ENCODE measurements at places on chromosomes 1 and 21.
A peak's percentile ranks its signal among the peaks of the same experiment; 100 is the strongest.

GRCh38 chr1:9371391-9371935 is 78.8 kb downstream of the SPSB1 start:
- no peak for DNase-seq

DNA sequence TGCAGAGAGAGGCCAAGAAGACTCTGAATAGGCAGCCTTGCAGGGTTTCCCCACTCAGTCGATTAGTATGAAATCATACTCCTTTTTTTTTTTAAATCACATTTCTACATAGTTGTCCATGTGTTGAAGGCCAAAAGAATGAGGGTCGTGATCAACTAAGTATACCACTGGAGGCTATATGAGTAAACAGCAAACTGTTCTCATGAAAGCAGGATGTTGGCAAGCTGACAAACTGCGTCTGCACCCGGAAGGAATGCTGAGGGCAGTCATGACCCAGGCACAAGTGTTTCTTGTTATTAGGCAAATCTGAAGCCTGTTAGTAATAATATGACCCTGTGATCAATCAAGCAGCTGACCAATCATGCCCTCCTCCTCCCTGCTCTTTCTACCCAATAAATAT is 213.2 kb downstream of the USH2A start:
- no peak for DNase-seq

DNA sequence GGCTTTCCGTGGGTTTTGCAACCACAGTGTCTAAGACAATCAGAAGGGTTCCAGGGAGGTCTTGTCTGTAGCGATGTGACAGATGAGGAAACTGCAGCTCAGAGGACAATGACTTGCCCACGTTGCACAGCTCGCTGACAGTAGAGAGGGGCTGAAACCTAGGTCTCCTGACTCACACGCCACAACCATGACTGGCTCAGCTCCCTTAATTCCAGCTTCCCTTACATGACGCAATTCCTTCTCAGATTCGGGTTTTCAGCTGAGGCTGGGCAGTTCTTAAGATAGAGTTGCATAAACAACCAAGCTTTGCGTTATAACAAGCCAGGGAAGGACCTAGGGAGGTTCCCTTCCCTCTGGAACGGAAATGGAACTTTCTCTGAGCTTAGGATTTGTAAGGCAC is 36.3 kb downstream of the DHCR24 start:
- DNase-seq, result no peak

DNA sequence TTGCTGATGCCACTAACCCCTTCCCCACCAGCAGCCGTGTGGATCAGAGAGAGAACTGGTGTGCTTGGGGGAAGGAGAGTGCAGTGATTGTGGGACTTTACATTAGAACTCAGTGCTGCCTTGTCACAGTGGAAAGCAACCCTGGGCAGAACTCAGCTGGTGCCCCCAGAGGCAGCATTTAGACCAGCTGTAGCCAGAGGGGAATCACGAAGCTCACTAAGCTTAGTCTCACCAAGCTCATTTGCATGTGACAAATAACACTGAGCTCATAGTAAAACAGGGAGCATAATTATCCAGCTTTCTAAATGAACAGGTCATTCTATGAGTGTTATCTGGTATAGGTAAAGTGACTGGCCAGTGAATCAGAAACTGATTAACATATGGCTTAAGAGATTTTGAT is 9.8 kb upstream of the SMAP2 start:
- DNase-seq, result peak; percentile 38

DNA sequence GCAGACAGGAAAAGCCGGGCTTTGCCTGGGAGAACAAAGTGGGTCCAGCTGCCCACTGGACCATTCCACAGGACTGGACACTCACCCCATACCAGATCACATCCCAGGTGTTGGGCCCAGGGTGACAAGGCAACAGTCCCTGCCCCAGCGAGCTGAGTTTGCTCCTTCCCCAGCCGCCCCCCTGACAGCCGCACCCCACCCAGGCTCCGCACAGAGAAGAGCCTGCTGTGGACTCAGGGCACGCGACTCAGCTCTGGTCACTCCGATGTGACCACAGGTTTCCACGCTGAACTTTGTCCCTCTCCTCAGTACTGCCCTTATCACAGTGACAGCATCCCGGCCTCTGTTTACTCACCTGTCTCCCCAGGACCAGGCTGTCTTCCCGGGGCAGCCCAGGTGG is 1.2 kb downstream of the BMP8B start:
- DNase-seq, result no peak

DNA sequence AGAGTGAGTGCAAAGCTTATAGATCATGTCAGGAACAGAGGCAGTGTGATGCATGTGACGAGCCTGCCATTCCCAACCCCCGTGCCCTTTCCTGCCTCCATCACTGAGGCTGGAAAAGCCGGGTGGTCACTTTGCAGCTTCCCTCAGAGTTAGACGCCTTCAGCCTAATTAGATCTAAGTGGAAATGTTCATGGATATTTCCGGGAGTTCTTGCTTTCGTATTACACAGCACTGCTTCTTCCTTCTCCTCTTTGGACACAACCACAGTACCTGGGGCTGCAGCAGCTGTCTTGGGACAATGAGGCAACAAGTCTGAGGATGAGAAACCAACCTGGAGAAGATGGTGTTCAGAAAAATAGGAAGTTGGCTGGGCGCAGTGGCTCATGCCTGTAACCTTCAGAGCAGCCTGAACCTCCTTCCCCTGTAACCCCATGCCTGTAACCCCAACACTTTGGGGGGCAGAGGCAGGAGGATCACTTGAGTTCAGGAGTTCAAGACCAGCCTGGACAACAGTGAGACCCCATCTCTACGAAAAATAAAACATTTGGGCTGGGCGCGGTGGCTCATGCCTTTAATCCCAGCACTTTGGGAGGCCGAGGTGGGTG is 24.5 kb downstream of the SERINC2 start:
- no peak for DNase-seq

GRCh38 chr1:14726606-14727005 is 128.1 kb downstream of the KAZN start:
- DNase-seq, result no peak

DNA sequence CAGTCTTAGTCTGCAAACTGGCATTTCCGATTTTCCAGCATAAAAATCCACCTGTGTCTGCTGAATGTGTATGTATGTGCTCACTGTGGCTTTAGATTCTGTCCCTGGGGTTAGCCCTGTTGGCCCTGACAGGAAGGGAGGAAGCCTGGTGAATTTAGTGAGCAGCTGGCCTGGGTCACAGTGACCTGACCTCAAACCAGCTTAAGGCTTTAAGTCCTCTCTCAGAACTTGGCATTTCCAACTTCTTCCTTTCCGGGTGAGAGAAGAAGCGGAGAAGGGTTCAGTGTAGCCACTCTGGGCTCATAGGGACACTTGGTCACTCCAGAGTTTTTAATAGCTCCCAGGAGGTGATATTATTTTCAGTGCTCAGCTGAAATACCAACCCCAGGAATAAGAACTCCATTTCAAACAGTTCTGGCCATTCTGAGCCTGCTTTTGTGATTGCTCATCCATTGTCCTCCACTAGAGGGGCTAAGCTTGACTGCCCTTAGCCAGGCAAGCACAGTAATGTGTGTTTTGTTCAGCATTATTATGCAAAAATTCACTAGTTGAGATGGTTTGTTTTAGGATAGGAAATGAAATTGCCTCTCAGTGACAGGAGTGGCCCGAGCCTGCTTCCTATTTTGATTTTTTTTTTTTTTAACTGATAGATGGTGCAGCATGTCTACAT is 2.5 kb upstream of the OLFML3 start:
- DNase-seq, result no peak

DNA sequence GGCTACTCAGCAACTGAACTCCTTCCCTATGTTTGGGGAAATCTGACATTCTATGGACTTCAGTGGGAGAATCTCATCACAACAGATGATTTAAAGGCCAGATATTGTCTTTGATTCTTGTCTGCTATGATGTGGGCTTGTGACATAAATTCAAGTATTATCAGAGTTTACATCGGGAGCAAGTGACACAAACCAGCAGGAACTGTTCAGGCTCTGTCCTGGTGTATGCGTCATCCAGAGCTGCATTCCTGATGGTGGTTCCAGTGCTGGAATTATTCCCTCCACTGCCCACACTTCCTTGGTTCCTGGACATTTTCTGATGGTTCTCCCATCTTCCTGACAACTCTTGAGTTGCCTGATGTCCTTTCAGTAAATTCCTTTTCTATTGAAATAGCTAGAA is 10.8 kb upstream of the LSM10 start:
- DNase-seq, result no peak

DNA sequence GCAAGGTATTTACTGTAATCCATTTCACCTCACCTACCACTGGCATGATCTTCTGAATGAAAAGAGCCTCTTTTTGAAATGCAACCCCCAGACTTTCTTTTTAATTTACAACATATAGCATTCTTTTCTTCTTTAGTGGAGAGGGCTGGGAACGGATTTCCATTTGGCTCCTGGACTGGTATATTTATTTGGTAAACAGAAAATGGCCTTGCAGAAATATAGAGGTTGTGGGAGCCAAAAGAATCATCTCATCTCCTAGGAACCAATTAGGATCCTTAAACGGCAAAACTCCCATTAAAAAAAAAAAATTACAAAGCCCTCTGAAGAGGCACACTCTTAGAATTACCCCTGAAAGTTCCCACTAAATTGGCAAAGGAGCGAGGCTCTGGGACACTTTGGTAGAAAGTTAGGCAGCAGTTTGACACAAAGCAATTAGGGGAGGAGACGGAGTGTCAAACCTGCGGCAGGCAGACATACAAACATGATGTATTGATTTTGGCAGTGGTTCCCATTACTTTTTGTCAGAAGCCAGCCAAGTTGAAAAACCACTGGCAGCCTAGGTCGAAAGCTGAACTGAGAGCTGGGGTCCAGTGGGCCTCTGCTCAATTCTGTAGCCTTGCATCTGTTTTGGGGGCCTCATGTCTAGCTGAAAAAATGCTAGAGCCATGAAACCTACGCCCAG is 135.1 kb upstream of the MAGI3 start:
- no peak for DNase-seq

DNA sequence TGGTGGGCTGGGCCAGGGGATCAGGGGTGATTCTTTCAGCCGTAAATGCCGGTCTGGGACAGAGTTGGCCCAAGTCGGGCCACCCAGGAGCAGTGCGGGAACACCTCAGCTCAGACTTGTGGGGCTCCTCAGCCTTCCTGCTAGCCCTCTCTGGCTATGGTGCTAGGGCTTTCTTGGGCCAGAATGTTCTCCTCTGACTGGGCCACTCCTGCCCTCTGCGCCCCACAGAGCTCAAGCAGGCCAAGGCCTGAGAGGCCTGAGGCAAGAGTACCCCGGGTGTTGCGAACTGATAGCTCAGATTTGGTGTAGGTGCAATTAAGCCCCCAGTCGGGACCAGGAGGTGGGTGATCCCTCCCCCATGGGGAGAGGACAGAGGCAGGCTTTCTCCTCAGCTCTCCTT is 51.8 kb downstream of the LGR6 start:
- DNase-seq, result no peak

- no peak for DNase-seq
Measured at GRCh38 chr21:33976082-33977016, 60.7 kb upstream of the ATP5PO start.

DNA sequence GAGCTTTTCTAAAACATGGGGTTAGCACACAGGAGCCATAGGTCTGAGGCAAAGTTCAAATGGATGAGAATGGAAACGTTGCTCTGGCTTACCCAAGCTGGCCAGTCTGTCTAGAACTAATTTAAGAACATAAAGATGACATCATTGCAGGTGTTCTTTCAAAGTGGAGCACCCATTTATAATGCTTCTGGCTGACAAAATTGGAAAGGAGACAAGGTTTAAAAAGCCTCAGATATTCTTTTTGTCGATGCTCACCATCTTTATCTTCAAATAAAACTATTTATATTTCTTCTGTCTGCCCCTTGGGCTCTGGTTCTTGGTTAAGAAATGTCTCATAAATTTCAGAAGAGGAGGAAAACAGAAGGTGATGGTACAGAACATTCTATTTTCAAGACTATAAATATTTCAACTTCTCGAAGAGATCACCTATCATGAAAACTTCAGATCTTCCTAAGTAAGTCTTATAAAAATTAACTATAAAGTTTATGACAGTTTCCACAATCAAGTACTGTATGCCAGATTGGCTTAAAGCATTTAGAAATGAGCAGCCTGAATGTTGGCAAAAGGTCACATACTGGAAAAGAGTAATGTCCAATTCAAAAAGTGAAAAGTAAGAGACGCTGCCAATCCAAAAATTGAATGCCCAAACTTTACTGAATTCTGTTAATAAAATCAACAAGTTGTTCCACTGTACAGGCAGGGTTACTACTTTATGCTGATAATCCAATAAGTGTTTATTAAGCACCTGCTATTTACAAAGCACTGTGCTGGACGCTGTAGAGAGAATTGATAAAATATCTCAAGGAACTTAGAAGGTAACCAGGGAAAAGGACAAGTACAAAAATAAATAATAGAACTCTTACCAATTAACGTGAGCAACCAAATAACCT is 92.0 kb downstream of the ETS2 start:
- DNase-seq, result no peak

- no peak for DNase-seq
Measured at GRCh38 chr1:108593448-108593847, 33.5 kb downstream of the EEIG2 start.

GRCh38 chr1:25724201-25724600 is 75.8 kb upstream of the SELENON start:
- no peak for DNase-seq

- no peak for DNase-seq
Measured at GRCh38 chr1:222852326-222852725, 37.5 kb downstream of the DISP1 start.

GRCh38 chr1:27955076-27955475 is 4.7 kb upstream of the XKR8 start:
- DNase-seq, result no peak

DNA sequence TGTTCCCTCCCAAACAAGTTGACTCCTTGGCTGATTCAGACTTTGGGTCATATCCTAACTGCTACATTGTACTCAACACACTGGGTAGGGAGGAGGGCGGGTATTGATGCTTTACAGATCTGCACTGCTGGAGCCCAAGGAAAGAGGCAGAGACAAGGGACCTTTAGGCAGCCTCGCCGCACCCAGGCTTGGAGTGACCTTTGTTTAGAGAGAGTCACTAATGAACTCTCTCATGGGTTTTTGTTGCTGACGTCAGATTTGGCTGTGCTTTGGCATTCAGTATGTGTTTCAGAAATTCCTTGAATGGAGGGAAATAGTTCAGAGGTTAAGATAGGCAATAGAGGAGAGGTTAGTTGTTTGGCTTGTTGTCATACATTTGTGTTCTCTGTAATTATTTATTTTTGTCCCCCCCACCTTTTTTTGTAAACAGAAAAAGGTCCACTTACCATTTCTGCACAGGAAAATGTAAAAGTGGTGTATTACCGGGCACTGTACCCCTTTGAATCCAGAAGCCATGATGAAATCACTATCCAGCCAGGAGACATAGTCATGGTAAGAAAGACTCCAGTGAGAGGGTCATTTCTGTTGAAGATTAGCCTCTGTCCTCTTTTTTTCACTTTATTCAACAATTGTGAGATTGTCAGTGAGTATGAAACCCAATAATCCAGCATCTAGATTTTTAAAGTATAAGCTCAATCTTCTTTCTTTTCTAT is 116.1 kb downstream of the ATP5PO start:
- DNase-seq, result no peak

Measured in glutamatergic neuron (in vitro differentiated cells).